Thoracic aorta endothelial cell (primary cell): ENCODE measurements at places on chromosomes 6 and 20. TPM values are rescaled to one million over a fixed set of nuclear protein-coding genes. Genes with fewer than 3 reads are reported as not detected.

The SCUBE3 gene
- total RNA-seq: 0.40 and 0.72 TPM in 2 replicates

The C20orf144 gene
- total RNA-seq: 0.07 and 0.13 TPM in 2 replicates

The GJA10 gene
- total RNA-seq: not detected in 2 replicates

The HLA-DMB gene
- total RNA-seq: 0.27 and 0.50 TPM in 2 replicates

The RAMACL gene
- total RNA-seq: 6.0 and 8.7 TPM in 2 replicates
